NCI-H510A (cell line): ENCODE measurements at places on chromosomes 6 and 20.

DNA sequence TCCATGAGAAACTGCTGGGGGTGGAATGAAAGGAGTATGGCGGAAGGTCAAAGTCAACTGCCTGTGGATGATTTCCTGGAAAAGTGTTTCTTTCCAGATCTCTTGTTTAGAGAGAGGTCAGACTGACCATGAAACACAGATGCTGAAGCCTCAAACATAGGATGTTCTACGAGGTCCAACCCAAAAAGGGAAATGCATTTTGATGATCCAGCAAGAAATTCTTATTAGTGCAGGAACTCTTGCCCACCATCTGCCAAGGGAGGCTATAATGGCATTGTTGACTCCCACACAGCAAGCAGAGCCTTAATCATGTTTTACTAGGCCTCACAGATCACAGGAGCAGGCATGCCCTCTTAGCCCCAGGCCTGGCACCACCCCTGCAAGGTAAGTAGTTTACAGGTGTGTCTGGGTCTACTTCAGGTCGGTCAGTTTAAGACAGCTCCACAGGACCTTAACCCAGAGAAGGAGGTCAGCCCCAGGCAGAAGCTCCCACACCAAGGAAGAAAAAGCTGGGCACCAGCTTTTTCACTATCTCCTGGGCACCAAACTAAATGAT, 67.6 kb upstream of the CNKSR3 start:
- DNase-seq: no peak

- no peak for DNase-seq
Measured at GRCh38 chr20:35226884-35227681, 593 bp downstream of the MMP24 start.

DNA sequence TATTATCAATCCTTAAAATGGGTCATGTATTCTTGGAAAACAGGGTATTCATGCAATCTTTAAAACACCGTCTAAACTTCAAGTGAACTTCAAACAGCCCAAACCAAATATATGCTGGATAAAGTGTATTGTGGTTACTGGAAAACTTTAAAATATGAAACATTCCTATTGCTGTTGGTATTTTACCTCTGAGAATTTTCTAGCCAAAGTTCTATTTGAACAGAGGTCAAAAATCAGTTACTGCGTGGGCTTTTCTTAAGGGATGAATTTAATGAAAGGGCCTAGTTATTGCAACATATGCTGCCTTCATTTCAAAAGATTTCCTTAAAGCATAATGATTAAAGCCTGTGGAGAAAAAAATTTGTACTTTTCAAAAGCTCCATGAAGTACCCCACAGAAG, 436.0 kb downstream of the PLCB1 start:
- no peak for DNase-seq

- DNase-seq: no peak
Measured at GRCh38 chr6:150152891-150153876, 10.3 kb downstream of the PPP1R14C start.

DNA sequence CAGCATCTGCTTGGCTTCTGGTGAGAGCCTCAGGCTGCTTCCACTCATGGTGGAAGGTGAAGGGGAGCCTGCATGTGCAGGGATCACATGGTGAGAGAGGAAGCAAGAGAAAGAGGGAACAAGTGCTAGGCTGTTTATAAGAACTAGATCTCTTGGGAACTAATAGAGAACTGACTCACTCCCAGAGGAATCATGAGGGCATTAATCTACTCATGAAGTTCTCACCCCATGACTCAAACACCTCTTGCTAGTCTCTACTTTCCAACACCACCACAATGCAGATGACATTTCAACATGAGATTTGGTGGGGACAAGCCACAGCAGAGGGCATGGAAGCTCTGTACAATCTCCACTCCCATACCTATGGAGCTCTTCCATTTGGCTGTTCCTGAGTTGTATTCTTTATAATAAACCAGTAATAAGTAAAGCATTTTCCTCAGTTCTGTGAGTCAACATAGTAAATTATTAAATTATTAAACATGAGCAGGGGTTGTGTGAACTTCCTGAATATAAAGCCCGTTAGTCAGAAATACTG, 524.1 kb upstream of the NRSN1 start:
- DNase-seq: no peak
